ENCODE measurements at places on chromosomes 11 and 22.

GRCh38 chr11:88623531-88623930 is 286.0 kb upstream of the CTSC start:
- peak; percentile 66 for DNase-seq

- no peak for DNase-seq
Observed at GRCh38 chr11:110186456-110186855, 93.3 kb downstream of the ZC3H12C start.

DNA sequence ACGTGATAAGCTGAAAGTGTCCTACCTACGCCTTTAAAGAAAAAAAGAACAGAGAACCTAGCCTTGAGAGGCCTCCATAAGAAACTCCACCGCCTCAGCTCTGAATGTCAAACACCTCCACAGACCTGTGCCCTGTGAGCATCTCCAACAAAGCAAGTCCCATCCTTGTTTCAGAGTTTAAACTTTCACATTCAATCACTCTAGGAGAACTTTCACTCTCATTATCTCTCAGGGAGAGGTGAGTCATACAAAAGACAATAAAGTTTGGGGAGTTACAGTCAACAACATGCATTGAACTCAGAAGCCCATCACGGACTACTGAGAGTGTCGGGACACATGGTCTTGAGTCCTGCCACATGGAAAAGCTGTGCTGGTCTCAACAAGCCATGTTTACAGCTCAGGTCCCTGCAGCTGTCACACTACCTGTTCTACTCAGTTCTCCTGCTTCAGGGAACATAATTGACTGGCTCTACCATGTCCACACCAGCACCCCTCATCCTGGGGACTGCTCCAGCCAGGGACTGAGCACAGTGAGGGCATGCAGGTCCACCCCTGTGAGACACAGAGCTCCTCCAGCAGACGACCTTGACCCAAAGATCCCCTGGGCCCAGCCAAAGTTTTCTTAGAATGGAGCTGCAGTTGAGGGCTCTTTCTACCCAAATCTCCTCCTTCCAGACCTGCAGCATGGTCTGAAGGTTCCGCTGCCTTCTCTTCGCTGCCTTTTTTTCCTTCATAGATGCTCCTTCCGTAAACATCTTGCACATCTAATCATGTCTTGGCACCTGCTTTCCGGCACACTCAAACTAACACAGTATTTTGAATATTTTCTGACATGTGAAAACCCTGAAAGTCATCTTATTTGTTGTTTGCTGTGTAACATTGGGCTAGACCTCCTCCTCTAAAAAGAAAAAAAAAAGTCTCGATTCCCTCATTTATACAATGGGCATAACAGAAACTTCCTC is 114.9 kb downstream of the ETS1 start:
- peak; percentile 86 for DNase-seq

DNA sequence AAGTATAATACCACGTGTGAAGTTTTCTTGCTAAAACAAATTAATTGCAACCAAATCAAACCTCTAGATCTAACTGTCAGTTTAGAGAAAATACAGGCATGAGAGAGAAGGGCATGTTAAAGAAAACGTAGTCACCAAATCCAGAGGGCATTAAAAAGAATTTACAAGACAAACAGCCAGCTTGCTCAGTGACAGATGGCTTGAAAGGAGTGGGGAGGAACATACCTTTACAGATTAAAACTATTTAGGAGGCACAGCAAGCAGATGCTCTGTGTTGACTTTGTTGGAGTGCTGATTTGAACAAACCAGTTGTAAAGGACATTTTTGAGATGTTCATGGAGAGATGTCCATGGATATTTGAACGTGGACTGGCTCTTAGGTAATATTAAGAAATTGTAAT is 96.9 kb downstream of the ATXN10 start:
- no peak for DNase-seq

- no peak for DNase-seq
Observed at GRCh38 chr11:1770528-1770927, 6.8 kb upstream of the CTSD start.

- DNase-seq, result no peak
Observed at GRCh38 chr11:72250661-72251464, 6.9 kb upstream of the PHOX2A start.

GRCh38 chr22:39026509-39027150 is 5.7 kb downstream of the APOBEC3D start:
- no peak for DNase-seq

- peak; percentile 57 for DNase-seq
Observed at GRCh38 chr11:66192181-66192863, 76.1 kb upstream of the RAB1B start.

DNA sequence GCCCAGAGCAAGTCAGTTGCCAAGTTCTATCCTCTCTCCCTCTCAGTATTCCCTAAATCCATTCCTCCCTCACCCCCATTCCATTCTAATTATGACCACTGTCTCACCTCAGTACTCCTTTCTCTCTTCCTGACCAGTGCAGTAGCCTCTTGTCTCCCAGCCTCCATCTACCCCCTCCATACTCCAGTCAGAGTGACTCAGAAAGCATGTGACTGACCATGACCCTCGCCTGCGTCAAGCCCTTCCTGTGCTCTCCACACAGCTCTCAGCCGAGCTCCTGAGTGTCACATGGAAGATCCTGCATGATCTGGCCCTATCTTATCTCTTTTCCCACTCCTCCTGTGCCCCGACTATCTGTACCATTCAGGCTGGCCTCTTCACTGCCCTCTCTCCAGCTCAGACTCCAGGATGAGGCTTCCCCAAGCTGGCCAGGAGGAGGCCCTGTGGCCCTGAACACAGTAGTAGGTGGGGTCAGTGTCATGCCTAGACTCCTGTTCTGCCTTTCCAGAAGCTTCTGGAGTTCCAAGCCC is 42.6 kb downstream of the NEU3 start:
- peak; percentile 88 for DNase-seq

DNA sequence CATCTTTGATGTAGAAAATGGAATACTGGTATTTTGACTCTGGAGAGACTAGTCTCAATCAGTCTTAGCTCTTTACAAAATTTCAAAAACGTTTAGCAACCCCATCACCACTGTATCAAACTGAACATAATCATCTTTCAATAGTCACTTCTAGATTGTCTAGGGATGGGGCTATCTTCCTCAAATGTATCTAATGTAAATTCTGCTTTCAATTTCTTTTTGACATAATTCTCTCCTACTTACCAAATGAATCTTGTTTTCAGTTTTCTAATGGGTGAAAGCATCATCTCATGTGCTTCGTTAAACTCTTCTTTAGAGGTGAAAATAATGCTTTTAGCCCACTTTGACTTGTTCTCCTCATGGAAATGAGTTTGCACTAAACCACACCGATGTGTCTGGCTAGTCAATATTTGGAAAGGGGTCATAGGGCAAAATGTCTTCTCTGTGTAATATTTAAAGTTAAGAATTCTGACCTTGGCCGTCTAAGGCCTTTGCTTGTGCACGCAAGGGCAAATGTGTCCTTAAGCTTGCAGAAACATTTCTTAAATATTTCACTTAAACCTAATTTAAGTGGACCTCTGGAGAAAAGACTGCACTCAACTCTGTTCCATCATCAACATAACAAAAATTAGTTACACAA is 5.2 kb downstream of the SIK3 start:
- DNase-seq, result no peak

GRCh38 chr11:12888525-12889158 is 120.5 kb upstream of the RASSF10 start:
- DNase-seq, result peak; percentile 92

DNA sequence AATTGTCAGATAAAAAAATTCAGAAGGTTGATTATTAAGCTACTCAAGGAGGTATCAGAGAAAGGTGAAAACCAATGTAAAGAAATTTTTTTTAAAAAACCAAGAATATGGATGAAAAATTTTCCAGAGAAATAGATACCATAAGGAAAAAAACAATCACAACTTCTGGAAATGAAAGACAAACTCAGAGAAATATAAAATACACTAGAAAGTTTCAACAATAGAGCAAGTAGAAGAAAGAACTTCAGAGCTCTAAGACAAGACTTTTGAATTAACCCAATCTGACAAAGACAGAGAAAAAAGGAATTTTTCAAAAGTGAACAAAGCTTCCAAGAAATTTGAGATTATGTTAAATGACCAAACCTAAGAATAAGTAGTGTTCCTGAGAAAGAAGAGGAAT is 62.9 kb upstream of the TEAD1 start:
- no peak for DNase-seq

GRCh38 chr11:40235841-40236240 is 1223.6 kb downstream of the LRRC4C start:
- DNase-seq, result no peak

DNA sequence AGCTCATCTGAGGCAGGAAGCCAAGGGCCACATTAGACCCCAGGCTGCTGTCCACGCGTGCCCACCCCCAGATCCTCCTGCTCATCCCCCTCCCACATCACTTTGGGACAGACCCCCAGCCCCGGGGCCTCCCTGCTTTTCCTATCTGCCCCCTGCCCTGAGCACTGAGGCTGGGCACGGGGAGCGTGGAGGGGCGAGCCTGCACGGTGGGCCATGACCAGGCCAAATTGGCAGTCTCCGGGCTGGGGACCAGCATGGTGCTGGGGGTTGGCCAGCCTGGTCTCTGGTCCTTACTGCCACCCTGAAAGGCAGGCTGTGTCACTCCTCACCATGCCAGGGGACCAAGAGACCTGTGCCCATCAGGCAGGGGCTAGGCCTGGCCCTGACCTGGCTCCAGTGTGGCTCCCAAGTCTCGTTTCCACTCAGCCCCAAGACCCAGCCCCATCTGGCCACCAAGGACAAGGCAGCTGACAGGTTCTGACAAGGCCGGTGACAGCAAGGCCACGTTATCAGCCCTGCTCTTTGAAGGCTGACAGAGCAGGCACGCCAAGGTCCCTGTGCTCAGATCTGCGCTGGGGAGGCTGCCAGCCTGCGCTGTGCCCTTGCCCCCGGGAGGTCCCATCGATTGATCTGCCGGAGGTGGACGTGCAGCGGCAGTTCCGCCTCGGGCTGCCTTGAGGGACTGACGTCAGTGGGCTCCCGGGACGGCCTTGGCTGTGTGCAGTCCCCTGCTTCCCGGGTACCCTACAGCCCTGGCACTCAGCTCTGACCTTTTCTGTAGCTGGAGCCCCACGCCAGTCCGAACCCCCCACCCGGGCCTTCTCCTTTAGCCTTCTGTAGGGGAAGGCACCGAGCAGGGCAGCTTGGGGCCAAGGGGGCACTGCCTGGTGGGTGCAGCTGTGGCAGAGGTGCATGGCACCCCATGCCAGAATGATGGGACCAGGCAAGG is 3.6 kb downstream of the TNNI2 start:
- no peak for DNase-seq

DNA sequence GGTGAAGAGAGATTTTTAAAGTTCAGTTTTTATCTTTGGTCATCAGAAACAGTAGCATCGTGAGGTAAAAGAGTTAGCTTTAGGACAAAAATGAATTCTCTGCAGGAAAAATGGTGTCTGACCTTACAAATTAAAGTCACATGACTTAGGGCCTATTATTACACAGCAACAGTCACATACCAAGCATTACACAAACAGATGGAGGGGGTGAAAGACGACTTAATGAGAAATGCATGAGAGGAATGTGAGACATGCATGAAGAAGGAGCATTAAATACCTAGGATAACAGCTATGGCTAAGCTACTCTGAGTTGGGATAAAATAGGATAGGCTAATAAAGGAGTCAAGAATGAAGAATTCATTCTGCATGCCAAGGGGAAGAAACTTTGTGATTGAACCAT is 77.5 kb downstream of the BLID start:
- peak; percentile 98 for DNase-seq

GRCh38 chr22:50058906-50059880 is 1.1 kb upstream of the TTLL8 start:
- peak; percentile 32 for DNase-seq

GRCh38 chr11:65919141-65919572 is at the start of gene DRAP1:
TSS of gene DRAP1 (plus strand) at chr11:65919426. CDS start at chr11:65919502, 76 bp downstream.
- peak; percentile 99 for DNase-seq

DNA sequence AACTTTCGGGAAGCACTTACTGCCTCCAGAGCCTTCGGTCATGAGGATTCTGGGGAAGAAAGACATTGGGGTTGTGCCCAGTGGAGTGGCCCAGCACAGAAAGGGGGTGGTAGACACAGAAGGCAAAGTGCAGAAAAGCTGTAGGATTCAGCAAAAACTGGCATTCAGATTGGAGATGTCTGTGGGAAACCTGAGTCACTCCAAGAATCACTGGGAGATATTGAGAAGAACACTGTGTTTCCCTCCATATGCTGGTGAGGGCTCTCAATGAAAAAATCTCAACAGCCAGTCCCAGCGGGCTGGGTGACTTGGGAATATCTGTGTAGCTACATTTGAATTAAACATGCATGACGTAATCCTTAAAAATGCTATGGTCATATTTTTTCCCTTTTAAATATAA is 61.2 kb upstream of the RCN1 start:
- DNase-seq, result no peak

- no peak for DNase-seq
Observed at GRCh38 chr22:49211176-49211575, 616.5 kb downstream of the BRD1 start.

- DNase-seq, result no peak
Observed at GRCh38 chr11:119147604-119148333, 1.1 kb upstream of the ABCG4 start.

- peak; percentile 72 for DNase-seq
Observed at GRCh38 chr11:5123802-5124521, 14.2 kb downstream of the OR52A5 start.

- no peak for DNase-seq
Observed at GRCh38 chr22:39223091-39223710, 21.6 kb downstream of the PDGFB start.

- DNase-seq, result peak; percentile 89
Observed at GRCh38 chr11:34051349-34052035, at the start of gene CAPRIN1. TSS of gene CAPRIN1 (plus strand) at chr11:34051731. CDS start at chr11:34052421, 690 bp downstream.

GRCh38 chr11:87463486-87464102 is 425.9 kb downstream of the TMEM135 start:
- peak; percentile 44 for DNase-seq

DNA sequence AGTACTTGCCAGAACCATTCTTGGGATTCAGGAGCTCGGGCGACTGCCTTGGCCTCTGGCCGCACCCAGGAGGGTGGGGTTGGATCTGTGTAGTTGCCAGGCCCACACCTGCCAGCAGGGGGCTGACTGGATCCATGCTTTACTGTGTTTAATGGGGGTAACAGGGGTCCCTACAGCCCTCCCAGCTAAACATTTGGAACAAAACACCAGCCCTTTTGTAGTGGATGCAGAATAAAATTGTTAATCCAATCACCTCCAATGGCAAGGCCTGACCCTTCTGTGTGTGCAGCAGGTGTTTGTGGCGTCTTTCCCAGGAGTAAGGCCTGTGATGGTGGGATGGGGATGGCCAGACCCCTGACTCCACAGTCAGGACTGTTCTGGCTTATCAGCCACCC is 22.5 kb downstream of the SUN2 start:
- DNase-seq, result peak; percentile 43

DNA sequence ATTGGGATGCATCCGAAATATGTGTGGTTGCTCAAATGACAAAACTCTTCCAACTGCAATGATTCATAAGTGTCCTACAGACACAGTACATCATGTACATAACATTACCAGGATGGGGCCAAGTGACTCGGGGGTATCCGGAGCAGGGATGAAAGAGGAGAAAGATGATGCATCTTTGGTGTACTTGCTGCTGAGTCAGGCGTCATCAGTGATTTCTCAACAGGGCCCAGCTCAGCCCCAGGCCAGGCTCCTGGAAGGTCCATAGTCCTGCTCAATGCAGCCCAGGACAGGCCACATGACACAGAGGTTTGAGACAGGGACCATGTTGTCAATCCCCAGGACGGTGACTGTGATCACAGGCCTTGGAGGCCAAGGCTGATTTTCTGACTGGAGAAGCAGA is 59.3 kb downstream of the GGTLC2 start:
- DNase-seq, result peak; percentile 47
